Hypothalamus (tissue), 51 donors: ENCODE measurements at places on chromosomes 4 and X.

- no peak for DNase-seq
Observed at GRCh38 chrX:1242891-1243402, 25.7 kb upstream of the CSF2RA start.

DNA sequence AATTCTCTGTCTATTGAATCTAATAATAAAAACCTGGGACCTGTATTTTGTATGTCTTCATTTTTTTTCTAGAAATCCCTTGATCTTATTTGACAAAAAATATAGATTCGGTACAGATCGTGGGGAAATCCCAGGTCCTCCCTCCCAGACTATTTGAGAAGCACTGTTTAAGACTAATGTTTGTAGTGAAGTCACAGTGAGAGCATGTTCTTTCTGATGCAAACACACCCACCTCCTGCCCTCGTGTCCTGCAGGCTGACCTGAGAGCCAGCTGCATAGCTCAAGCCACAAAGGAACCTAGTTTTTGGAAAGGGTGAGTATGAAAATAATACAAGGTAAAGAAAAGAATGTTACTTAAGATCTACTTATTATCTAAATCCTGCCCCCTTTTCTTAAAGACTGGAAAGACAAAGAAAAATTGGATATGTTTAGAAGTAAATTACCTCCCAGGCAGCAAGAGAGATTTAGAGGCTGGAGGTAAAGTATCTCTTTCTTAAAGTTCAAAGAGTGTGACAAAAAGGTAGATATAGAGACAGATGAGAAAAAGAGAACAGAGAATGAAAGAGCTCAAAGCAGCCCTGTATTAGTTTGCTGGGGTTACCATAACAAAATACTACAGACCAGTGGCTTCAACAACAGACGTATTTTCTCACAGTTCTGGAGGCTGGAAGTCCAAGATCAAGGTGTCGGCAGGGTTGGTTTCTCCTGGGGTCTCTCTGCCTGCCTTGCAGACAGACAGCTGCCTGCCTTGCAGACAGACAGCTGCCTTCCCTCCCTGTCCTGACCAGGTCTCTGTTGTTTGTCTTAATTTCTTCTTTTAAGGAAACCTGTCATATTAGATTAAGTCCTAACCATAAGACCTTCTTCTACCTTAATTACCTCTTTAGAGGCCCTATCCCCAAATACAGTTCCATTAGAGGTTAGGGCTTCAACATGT, 20.4 kb upstream of the DCTD start:
- DNase-seq: no peak

DNA sequence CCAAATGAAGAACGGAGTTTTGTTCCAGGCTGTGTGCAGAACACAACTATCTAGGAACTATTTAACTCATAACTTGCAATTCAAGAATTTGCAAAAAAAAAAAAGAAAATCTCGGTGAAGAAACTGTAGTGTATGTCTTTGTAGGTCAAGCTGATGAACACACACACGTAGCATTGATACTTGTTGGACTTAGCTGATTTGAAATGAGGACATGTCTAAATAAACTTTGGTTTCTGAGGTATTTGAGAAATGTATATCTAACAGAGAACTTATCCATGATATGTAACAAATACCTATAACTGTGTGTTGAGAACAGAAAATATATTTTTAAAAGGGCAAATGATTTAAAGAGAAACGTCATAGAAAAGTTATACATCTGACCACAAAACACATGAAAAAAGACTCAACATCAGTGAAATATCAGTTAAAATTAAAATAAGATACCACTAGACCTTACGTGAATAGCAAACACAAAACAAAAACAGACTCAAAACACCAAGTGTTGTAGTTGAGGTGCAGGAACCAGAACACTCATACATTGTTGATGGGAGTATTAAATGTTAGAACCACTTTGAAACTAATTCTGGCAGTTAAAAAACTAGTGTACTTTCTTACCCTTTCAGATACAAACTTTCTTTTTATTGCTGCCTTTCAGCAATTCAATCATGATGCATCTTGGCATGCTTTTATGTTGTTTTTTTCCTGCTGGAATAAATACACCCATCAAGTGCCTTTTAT, 1535.8 kb upstream of the PCDH10 start:
- DNase-seq: no peak

- DNase-seq: no peak
Observed at GRCh38 chr4:22334155-22334554, 181.7 kb downstream of the ADGRA3 start.

- no peak for DNase-seq
Observed at GRCh38 chrX:118347131-118347530, 1.2 kb downstream of the WDR44 start.

GRCh38 chr4:94068753-94069719, 138.6 kb upstream of the SMARCAD1 start:
- no peak for DNase-seq

- DNase-seq: no peak
Observed at GRCh38 chr4:6945052-6945409, 35.4 kb downstream of the TBC1D14 start.

DNA sequence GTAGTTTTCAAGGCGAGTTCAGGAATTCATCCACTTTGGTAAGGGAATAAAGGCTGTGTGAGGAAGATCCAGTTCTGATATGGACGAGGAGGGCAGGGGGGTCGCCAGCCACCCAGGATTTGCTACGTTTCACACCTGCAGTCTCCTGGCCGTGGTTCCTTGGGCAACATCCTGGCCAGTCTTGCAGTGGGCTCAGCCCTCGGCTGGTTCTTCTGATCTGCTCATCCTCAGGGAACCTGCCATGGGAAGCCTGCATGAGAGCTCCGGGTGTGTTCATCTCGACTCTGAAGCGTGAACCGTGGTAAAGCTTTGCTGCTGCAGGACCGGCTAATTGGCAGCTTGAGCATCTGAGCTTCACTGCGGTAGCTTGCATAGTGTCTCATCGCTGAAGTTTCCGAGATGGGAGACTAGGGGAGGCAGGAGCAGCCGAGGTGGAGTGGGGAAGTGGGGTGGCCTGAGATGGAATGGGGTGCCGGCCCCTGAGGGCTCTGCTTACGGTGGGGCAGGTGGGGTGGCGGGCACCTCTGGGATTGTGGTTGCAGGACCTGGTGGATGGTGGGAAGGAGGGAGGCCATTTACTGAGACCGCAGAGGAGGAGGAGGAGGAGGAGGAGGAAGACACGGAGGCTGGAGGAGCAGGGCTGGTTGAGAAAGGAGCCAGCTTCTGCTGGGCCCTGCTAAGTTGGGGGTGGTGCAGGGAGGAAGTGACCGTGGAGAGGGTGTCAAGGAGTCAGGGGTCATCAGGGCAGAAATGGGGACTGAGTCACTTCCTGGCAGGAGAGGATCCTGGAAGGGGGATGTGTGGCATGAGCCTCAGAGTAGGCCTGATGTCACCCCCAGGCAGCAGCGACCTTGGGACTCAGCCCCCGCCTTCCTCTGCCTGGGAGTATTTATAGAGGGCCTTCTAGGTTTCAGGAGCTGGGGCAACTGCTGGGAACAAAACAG, 213.1 kb upstream of the PSAPL1 start:
- DNase-seq: no peak

DNA sequence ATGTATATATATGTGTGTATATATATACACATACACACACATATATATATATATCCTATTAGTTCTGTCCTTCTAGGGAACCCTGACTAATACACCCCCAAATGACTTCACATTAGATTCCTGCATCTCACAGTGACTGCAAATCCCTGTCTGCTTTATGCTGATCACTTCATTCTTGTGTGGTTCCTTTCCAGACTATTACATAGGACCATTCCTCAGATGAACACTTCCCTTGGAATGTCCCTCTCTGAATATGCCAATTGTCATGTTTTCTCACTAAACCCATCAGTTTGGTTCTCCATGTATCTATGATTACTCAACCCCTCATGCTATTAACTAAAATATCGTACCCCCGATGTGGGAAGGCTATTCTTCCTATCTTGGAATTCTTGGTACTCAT, 605.2 kb upstream of the NR3C2 start:
- no peak for DNase-seq

DNA sequence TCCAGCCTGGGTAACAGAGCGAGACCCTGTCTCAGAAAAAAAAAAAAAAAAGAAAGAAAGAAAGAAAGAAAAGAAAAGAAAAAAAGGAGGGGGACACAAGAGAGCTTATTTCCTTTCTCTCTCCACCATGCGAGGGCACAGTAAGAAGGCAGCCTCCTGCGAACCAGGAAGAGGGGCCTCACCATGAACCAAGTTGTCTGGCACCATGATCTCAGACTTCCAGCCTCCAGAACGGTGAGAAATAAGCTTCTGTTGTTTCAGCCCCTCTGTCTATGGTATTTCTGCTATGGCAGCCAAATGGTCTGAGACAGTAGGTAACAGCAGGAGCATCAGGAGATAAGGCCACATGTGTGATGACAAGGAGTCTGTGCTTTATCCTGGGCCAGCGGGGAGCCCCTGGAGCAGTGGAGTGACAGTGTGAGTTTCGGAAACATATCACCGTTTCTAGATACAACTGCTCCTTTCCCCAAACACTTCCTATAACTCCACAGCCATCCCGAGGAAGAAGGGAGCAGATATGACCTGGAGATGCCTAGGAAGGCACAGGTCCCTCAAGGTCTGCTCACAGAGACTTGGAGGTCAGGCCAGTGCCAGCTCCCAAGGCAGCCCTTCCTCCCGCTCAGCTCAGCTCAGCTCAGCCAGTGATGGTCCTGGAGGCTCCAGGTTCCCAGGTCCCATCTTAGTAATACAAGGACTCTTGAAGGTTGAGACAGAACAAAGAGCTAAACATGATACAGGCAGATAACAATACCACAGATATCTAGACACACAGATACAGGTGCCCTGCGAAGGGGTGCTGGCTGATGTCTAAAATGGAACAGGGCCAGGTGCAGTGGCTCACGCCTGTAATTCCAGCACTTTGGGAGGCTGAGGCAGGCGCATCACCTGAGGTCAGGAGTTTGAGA, 17.7 kb downstream of the JAKMIP1 start:
- no peak for DNase-seq

DNA sequence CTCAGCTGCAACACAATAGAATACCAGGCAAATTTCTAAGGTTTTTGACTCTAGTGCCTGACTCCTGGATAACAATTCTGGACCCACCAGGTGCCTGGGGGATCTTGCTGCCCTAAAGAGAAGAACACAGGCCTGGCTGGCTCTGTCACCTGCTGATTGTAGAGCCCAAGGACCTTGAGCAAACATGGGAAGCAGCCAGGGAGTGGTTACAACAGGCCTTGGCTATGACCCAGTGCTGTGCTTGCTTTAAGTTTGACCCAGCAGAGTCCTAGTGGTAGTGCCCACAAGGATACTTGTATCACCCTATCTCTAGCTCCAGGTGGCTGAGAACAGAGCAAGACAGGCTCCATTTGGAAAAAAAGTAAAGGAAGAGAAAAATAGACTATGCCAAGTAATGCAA, 176.8 kb upstream of the DCAF12L2 start:
- no peak for DNase-seq

GRCh38 chrX:67545893-67546495, 2.2 kb downstream of the AR start:
- peak; percentile 33 for DNase-seq
